ENCODE measurements at places on chromosomes 1 and 21.

DNA sequence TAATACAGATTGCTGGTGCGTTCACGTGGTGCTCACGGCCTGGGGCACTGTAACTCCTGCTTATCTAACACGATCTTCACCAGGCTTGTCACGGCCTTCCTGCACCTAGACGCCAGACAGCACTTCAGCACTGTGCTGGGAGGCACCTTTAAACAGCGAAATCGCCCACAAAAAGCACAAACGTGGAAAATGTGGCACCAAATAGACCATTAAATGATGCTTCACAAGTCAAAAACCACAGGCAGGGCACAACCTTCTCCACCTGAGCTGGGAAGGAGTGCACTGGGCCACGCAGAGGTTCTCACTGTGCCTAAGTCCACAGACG is 20.0 kb downstream of the IBA57 start:
- no peak for DNase-seq

DNA sequence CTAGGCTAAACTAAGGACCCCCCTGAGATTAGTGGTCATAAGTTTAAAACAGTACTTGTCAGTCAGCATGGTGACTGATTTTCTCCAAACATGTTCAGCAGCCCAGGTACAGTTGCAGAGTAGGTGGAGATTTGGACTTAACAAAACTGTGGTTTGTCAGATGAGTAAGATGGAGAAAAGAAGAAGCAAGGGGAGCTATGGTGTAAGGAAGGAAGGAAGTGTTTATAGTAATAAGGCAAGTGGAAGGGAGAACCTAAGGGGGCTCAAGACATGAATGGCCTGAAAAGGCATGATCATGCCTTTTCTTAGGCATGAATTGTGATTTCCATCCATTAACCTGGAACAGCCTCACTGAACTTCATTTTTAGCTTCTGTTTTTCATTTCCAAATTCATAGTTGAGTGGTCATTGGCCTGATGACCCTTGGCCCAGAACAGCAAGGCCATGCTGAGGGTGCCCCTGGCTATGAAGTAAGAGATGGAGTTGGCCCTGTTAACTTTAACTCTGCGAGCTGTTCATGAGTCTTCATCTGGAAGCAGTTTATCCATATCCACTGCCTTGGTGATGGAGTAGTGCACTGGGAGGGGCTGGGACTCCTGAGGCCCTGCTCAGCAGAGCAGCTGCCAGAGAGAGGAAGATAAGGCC is 60.7 kb downstream of the LRRC8D start:
- DNase-seq = no peak

DNA sequence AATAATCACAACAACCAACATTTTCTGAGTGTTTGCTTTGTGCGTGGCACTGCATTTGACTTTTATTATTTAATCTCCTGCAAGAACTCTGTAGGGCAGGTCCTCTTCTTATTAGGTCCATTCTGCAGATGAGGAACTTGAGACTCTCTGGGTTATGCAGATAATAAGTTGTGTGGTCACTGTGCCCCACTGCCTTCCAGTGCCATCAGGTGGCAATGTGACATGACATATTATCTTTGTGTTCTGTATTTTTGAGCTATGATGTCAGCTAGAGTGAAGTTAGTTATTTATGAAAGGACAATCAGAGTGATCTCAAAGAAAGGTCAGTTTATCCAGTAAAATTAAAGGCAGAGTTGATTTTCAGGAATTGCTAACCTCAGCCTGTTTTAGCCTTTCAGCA is 196.0 kb downstream of the FMN2 start:
- DNase-seq = no peak

DNA sequence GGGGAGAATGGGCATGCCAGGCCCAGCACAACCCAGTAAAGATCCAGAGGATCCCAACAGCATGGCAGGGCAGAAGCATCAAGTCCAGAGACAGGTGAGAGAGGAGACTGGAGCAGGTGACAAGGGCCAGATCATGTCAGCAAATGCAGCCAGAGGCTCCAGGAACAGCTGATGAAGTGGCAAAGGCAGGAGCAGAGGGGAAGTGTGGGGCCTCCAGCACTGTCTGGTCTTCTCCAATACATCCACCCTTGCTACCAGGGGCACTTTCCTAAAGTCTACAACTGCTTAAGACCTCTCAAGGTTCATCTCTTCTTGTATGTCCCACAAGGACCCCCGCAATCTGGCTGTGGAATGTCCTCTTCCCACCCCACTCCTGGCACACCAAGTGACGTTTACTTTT is 17.4 kb downstream of the FAM163A start:
- DNase-seq = no peak

- peak; percentile 95 for DNase-seq
These were observed 73.8 kb downstream of the MRPL37 start for GRCh38 chr1:54273795-54274163.

GRCh38 chr1:34266127-34266951 is 89.6 kb downstream of the C1orf94 start:
- DNase-seq = no peak

DNA sequence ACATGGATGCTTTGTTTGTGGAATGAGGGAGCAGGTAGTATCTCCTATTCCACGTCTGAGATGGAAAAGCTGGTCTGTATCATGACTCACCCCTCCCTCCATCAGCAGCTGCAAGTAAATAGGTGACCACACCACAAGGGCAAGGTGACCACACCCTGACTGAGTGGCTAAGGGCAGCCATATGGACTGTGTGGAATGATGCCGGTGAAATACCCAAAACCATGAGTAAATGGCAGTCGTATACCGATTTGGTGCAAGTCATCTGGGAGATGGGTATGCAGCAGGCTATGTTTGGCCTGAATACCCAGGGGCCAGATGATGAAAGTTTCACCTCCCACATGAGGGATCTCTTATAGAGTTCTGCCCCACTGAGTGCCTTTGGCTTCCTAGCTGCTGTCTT is 15.8 kb upstream of the UBE2U start:
- no peak for DNase-seq

GRCh38 chr1:36576118-36576517 is 93.4 kb upstream of the CSF3R start:
- DNase-seq = peak; percentile 88

GRCh38 chr1:109247401-109248365 is 1.7 kb upstream of the CELSR2 start:
- no peak for DNase-seq

DNA sequence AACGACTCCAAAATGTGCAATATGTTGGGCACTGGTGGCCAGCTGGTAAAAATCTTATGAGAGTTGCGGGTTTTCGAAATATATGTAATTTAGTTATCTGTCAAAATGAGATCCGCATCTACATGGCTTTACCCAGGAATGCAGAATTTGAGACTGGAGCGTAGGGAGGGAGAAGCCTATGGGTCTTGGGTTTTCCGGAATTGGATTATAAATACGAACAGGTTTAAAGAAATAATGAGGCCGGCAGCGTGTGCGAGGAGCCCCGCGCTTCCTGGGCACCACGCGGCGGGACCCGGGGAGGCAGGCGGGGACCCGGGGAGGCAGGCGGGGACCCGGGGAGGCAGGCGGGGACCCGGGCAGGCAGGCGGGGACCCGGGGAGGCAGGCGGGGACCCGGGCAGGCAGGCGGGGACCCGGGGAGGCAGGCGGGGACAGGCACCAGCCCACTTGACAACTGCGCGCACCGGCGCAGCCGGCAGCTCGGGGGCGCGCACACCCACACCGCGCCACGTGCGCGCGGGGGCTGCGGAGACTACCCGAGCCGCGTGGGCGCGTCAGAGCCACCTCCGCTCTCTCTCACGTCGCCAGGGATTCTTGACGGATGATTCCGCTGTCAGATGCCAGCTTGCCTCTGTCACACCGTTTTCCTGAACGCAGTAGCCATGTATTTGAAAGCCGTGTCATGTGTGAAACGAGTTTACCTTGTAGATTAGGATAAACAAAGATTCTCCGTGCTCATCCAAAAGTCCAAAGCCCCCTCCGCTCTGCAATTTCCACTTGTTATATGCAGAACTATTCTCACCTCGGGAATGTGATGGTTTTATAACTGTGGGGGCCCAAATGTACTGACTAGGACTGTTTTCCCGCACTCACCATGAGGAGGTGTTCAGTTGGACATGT is 54.3 kb upstream of the HNRNPU start:
- peak; percentile 85 for DNase-seq

DNA sequence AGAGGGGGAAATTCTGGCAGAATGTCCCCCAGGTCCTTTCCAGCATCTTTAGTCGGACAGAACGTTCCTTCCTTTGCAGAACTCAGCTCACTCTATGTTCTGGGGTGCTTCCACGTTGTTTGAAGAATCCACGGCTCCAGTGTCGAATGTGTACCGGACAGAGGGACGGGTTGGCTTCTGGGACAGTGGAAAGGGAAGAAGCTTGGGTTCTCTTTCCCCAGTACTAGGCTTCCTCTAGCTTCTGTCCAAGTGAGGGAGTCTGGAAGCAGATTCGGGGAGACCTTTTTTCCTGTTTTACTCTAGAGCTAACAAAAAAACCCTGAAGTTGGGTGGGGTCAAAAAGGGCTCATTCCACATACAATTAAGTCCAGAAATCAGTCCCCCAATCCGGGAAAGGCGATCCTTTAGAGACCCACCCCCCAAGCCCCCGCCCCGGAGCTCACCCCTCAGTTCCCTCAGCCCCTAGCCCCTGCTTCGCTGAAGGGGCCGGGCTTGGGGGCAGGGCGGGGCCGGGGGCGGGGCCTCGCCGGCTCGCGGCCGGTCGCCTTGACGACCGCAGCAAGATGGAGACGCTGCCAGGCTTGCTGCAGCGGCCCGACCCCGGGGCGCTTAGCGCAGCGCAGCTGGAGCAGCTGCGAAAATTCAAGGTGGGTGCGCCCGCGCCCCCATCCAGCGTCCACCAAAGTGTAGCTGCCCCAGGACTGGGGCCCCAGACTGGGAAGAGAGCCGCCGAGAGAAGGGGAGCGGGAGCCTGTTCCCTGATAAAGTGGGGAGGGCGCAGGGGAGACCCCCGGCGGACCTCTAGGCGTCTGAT is at the start of gene RIIAD1:
TSS of gene RIIAD1 (plus strand) at position 549 of the 814 bp plus-strand sequence. CDS start at position 564, 15 bp downstream.
- no peak for DNase-seq
